ENCODE measurements at places on chromosomes 5 and 9.

DNA sequence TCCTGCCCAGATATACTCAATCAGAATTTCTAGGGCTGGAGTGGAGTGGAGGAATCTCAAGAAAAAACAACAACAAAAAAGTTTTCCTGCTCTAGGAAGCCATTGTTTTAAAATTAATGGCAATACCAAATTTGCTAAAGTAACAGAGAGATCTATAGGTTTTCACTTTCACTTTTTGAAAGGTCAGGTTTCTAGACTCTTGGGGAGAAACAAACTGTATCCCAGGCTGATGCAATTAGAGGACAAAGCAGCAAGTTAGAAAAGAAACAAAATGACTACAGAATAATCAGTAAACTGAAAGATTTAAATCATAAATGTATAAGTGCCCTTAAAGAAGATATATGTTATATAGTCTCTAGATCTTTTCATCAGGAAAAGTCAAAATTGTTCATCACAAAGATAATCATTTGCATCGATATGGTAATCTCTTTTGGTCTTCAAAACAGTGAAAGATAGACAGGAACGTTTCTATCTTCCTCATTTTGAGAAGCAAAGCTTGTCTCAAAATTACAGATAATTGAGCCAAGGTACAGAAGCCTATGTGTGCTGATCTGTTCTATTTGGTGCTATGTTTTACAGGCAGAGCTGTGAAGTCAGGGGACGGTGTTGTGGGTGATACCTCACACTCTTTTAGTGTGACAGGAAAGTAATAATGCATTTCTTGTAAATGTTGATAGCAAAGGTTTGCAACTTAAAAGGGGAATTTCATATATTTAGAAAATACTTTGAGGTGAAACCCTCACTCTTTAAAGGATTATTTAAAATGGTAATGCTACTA lies 1746.6 kb upstream of the C9orf72 start:
- DNase-seq: no peak

DNA sequence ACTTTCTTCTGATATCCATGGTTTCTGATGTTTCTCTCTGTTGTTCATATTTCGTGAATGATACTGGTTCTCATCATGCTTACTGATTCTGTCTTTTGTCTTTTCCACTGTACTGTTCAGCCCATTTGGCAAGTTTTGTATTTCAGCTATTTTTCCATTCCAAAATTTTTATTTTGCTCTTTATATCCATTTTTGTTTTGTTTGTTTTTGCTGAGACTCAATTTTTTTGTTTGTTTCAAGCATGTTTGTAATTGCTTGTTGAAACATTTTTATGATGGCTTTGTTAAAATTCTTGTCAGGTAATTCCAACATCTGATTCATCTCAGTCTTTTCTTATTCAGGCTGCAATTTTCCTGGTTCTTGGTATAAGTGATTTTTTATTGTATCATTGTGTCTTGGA lies 64.0 kb downstream of the ERCC6L2 start:
- DNase-seq: no peak

DNA sequence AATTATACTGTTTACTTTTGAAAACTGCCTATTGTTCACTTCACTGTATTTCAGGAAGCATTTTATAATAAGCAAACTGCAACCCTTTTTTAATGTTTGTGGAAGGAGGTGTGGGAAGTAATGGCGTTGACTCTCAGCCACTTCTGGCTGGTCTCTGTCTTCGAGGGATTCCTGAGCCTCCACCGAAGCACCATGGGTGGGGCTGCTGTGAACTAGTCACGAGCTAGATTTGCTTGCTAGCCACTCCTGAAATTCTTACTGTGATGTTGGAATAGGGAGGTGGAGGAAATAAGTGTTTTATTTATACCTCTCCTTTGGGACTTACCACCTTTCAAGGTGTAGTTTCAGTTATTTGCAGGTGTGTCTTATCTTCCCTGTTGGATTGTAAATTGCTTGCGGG lies 26.8 kb downstream of the PIP5K1B start:
- DNase-seq: no peak

DNA sequence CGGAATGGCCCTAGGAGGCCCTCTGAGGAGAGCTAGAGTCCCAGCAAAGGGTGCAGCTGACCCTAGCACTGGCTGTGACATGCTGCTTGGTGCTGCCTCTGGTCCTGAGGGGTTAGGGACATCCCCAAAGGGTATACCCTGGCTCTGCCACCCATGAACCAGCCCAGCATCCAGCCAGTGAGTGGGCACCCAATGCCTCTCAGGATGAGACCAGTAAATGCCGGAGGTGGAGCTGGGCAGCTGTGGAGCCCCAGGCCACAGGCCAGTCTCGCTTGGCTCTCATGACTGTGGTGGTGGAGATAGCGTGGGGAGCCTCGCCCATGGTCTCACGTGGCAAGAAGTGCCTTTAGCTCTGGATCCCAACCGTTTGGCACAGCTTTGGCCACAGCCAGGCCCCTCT lies 3.7 kb upstream of the CEL start:
- DNase-seq: no peak

- DNase-seq: no peak
Measured at GRCh38 chr9:90855208-90855902, 53.7 kb downstream of the SYK start.

GRCh38 chr5:110702300-110702699 lies 24.2 kb downstream of the TMEM232 start:
- no peak for DNase-seq

DNA sequence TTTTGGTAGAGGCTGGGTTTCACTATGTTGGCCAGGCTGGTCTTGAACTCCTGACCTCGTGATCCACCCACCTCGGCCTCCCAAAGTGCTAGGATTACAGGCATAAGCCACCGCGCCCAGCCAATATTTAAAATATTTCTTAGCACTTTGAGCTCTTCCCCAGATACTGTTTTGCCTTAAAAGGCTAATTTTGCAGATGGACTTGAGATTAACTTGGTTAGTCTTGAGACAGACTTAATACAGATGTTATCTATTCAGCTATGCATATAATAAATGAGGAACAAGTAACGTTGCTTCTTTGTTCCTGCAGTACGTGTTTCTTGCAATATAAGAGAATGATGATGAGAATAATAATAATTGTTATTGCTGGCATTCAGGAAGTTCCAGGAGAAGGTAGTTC lies 56.3 kb downstream of the PCSK5 start:
- no peak for DNase-seq

DNA sequence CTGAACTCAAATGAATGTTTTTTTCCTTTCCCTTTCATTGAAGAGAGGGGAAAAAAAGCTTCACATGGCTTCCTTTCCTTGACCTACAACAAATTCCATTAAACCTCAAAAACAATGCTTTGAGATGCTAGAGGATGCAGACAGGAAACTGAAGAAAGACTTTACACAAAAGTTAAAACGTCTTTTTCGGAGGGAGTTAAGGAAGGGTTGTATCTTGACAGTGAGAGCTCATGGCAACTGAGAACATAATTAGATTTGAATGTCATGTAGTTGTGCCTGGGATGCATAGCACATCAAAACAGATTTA lies 66.4 kb downstream of the EBF1 start:
- DNase-seq: no peak

DNA sequence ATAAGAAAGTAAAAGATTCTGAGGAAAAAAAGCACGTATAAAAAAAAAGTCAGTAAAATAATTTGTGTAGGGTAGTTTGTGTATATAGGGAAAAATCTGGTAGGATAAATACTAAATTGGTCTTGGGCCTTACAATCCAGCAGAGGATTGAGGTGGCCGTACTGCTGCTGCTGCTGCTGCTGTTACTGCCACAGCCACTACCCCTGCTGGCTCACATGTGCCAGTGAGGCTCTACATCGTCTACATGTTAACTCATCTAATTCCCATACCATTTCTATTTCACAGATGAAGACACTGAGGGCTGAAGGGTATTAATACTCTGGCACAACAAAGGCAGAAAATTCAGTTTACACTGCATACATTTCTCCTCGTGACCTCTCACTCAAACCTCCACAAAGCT lies 928.5 kb downstream of the TLE4 start:
- DNase-seq: no peak

DNA sequence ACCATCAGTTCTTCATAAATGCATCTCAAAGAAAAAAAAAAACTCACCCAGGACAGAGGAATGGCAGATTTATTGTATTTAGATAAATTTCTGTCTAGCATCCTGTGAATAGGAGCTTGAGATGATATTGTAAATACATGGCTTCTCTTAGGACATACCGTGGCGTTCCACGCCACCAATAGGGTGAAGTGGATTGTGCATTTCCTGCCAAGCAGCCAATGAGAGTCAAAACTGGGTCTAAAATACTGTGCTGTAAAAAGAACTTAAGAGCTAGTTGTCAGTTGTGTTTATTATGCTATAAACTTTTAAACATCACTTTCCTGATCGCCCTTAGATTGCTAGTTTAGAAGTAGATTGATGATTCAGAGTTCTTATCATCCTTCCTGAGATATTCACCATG lies 20.9 kb upstream of the TRPM6 start:
- DNase-seq: no peak

- DNase-seq: no peak
Measured at GRCh38 chr5:14617441-14617840, 35.8 kb downstream of the OTULINL start.

- no peak for DNase-seq
Measured at GRCh38 chr5:11715461-11716196, 188.6 kb downstream of the CTNND2 start.

DNA sequence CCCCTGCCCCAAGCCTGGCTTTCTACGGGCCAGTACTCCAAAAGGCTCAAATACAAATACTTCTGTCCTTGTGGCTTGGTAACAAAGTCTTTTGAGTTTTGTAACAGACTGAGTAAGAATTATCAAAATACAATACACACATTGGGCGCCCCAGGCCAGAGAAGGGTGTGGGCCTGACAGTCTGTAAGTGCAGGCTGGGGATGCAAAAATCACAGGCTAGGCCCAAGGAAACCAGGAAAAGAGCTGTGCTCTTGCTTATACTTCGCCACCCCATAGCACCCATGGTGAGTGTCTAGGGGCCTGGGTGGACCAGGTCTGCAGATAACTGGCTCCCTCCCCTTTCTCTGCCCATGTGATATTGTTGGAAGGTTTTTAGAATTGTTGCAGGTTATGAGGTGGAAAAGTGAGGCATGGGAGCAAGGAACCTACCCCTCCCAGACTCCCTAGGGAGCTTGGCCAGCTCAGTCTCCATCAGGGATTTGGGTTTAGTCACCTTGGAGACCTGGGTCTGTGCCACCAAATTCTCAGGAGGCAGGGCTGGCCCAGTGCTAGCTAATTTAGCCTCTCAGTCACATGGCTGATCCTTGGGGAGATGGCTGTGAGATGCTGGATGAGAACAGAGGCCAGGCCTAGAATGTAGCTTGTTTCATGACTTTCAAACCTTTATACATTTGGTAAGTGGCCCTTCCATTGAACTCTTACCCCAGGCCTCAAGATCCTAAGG lies 72.9 kb downstream of the TARS1 start:
- DNase-seq: no peak

DNA sequence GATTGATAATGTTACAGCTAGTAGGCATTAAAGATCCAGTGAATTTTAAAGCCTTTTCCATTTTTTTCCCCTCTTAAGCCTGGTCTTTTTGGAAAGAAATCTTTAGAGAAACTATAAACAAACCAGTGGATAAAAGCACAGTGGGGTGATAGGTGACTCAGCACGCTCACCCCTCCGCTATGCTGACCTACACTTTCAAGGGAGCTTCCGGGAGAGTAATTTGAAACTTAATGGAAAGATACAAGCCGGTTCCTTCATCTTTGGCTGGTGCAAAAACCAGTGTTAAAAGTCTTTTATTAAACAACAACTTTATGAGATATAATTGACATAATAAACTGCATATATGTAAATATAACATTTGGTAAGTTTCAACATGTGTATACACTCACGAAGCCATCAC lies 27.0 kb upstream of the ALDOB start:
- no peak for DNase-seq

DNA sequence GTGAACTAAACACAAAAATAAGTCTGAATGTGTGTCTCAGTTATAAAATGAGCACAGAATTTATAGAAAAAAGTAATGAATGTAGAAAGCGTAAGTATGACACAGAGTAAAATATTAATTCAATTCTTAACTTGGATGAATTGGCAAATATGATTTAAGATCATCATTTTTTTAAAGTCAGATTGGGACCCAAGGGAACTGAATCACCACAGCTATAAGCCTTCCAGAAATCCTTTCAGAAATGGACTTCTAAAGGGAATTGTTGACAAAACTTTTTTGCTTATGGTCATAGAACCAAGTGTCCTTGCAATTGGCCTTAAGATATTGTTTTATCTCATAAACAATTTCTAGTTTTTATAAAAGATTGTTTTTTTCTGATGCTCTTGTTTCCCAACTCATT lies 495.1 kb upstream of the DAB2 start:
- no peak for DNase-seq

GRCh38 chr5:175520873-175521272 lies 42.5 kb downstream of the SFXN1 start:
- DNase-seq: no peak

DNA sequence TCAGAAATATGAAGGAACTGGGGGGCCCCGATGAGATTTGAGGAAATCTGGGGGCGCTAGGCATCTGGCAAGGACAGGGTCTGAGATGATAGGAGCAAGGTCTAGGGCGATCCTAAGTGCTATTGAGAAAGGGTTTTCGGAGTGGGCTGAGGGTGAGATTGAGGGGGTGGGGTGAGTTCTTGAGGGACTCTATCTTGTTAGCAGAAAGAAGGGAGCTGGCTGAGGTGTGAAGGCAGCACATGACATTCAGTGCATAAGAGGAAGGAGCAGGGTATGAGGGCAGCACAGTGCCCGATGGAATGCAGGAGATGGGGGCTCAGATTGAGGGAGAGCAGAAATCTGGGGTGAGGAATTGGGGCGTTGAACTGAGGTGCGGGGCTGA lies 640 bp downstream of the TRIM32 start:
- DNase-seq: no peak

- no peak for DNase-seq
Measured at GRCh38 chr9:95947118-95947517, 71.6 kb downstream of the ERCC6L2 start.

GRCh38 chr5:131672776-131673175 lies 37.7 kb upstream of the RAPGEF6 start:
- DNase-seq: no peak

GRCh38 chr5:59418808-59419207 lies 474.7 kb downstream of the PDE4D start:
- DNase-seq: no peak

DNA sequence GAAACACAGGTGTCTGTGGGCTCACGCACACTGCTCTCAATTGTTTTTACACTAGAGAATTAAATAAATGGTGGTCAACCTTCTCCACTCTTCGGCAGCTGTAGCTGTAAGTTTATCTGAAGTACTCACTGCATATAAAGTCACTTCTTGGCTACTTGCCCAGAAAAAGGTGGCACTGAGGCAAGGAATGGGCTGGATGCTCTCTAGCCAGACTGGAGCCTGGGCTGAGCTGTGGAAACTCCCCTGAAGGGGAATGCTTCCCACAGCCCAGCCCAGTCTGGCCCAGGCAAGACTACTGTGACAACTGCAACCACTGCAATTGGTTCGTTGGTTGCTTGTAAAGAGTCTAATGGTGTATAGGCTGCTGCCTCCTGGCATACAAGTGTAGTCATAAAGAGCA lies 4.5 kb downstream of the LEAP2 start:
- no peak for DNase-seq

- DNase-seq: no peak
Measured at GRCh38 chr9:126055381-126055985, 271.1 kb upstream of the MVB12B start.

- no peak for DNase-seq
Measured at GRCh38 chr9:133089271-133089671, 27.5 kb downstream of the CEL start.
